Fibroblast of gingiva (primary cell): ENCODE measurements at places on chromosomes 7 and 10.

- peak; percentile 13 for DNase-seq
Observed at GRCh38 chr7:28813243-28813962, 144.7 kb downstream of the TRIL start.

DNA sequence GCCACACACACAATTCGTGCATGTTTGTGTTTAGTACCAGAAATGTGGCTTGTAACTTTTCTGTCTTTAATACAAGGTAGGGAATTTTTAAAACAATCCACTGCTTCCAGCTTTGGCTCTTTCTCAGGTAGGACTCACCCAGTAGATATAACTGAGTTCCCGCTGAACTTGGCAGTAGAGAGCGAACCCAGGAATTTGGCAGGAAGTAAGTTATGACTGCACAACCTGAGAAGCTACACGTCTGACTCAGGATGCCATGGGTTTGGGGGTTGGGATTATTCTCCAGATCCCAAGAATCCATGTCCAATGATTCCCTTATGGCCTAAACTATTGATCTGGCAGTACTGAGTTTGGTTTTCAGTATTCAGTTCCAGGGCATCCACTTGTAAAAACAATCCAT, 499.7 kb downstream of the CALN1 start:
- no peak for DNase-seq

DNA sequence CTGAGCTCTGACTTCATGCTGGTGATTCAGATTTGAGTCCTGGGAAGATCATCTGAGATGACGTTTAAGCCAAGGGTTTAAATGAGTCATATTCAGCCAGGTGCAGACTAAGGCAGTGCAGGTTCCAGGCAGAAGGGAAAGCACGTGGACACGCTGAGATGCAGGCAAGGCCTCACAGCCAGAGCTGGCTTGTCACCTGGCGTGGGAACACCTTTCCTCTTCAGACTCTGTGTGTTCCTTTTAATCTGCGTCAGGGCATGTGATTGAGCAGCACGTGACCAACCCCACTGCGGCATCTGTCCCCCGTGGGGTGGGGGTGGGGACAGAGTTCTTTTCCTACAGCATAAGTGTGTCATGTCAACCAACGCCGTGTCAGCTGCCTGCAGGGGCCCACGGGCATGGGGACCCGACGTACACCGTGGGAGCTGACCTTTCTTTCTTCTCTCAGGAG, 10.7 kb upstream of the IDI2 start:
- no peak for DNase-seq

- peak; percentile 65 for DNase-seq
Observed at GRCh38 chr7:134514663-134515062, 12.7 kb upstream of the AKR1B10 start.

GRCh38 chr7:13551503-13551902, 438.0 kb downstream of the ETV1 start:
- peak; percentile 20 for DNase-seq

DNA sequence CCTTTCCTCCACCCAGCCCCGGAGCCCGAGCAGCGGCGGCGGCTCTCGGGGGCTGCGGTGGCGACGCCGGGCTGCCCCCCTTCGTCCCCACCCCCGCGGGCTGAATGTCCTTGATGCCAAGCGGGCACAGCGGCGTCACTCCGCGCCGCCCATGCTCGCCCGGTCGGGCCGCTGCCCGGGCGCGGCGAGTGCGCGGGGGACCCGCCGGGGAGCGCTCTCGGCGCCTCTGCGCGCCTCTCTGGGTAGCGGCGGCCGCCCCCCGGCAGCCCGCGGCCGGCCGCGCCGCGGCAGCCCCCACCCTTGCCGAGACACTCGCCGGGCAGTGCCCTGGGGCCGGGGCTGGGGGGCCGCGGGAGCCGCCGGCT, 433 bp upstream of the PLXNA4 start:
- DNase-seq = no peak

GRCh38 chr7:144842377-144842851, 6.6 kb upstream of the TPK1 start:
- DNase-seq = peak; percentile 6

GRCh38 chr7:118525020-118525419, 300.5 kb downstream of the ANKRD7 start:
- no peak for DNase-seq

GRCh38 chr10:90862908-90863514, 5.2 kb upstream of the HTR7 start:
- DNase-seq = peak; percentile 34

DNA sequence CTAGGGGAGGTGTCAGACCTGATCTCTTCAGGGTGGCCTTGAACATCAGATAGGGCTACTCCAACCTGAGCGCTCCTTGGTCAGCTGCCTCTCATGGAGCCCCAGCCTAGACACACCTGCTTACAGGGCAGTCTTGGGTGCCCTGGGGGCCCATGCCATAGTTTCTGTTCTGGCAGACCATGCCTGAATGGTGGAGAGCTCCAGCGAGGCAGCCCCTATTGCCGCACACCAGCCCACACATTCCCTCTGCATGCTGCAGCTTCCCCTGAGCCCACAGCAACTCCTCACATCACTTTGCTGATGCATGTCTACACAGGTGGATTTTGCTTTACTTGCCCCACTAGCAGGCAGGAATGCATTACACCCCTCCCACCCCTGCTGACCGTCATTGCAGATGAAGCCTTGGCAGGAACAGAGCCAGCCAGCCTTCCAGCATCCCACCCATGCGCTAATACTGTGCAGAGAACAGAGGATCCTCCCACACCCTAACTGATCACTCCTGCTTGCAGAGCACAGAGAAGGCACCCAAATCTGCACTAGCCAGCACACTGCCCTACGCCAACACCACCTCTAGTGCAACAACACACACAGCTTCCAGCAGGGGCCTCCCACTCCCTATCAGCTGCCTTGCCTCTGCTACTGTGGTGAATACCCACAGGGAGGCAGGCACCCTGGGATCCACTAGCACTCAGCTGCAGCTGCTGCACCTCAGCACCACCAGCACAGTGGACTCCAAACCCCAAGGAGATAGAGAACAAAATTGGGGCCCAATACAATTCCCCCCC, 43.0 kb upstream of the GRM3 start:
- no peak for DNase-seq

GRCh38 chr10:31650010-31650409, 278.6 kb downstream of the ARHGAP12 start:
- peak; percentile 84 for DNase-seq

GRCh38 chr7:117296066-117296465, 26.8 kb downstream of the WNT2 start:
- DNase-seq = no peak

DNA sequence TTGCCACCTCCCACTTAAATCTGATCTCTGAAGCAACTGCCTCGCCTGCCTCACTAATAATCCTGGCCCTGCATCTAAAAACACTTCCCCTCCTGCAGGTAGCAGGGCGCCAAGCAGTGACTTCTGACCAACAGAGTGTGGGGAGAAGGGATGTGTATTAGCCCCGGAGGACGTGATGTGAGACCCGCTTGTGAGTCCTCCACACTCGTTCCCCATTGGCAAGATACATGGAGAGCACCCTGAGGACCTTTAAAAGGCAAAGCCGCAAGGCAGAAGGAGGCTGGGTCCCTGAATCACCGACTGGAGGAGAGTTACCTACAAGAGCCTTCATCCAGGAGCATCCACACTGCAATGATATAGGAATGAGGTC, 6.1 kb upstream of the PILRA start:
- DNase-seq = no peak

DNA sequence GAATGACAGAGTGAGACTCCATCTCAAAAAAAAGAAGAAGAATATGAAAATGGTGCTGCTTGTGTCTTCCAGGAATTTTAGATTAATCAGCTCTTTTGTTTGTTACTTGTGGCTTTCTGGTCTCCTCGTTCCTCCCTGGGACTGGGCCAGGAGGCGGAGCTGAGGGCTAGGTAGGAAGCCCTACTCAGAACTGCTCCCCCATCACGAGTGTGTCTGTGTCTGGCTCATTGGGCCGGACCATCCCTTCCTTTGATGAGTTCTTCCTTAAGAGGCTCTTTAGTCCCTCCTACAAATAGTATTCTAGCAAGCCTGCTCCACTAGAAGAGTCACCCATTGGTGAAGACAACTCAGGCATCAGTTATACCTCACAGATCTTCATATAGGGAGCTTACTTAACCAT, 56.8 kb upstream of the YAE1 start:
- DNase-seq = no peak

DNA sequence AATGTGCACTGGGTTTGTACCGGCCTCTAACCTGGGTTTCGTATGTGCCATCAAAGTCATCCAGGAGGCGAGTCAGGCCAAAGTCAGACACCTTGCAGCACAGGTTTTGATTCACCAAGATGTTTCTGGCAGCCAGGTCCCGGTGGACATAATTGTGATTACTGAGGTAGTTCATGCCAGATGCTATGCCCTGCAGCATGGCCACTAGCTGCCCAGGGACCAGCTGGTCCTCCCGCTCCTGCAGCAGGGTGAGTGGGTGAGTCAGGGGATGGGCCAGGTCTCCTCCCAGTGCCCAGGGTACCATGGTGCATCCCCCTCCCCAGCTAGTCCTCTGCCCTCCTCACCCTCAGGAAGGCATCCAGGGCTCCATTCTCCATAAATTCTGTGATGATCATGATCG, 13.6 kb downstream of the ZYX start:
- DNase-seq = no peak

- peak; percentile 81 for DNase-seq
Observed at GRCh38 chr7:111835066-111835465, 272.8 kb upstream of the IMMP2L start.

- peak; percentile 29 for DNase-seq
Observed at GRCh38 chr10:124157271-124157681, 63.9 kb upstream of the CHST15 start.

DNA sequence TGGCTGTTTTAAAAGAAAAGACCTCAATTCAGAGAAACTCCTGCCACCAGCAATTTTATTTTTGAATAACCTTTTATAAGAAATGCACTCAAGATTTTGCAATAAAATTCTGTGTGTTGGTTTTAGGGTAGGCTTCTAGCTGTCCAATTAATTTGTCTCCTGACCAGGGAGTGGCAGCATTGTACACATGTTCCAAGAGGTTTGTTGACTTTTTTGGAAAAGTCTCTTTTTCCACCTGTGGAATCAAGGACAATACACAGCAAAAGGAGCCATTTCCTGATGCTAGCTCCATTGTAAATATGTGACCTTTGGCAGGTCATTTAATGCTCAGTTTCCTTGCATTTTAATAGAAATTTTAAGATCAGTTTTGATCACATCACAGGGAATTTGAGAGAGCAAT, 1.8 kb downstream of the GIMAP5 start:
- no peak for DNase-seq

- peak; percentile 38 for DNase-seq
Observed at GRCh38 chr7:46210467-46210866, 289.4 kb upstream of the IGFBP3 start.

- DNase-seq = no peak
Observed at GRCh38 chr7:93574646-93575554, at the start of gene CALCR. Gene CALCR (minus strand): TSS chr7:93574724. CDS start chr7:93486981, 87,743 bp downstream.

DNA sequence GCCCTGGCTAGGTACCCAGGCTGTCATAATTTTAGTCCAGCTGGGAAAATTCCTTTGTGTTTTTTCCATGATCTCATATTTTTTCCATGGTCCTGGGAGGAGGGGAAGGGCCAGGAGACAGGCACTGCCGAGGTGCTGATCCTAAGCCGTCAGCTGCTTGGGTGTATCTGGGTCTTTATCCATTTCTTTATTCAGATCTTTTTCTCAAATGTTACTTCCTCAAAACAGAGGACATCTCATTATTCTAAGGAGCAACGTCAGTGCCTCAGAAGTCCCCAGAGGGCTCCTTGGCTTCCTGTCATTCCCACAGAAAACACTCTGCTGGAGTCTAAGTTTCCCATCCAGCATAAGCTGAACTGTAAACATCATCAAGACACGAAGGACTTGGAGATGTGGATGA, 2.8 kb upstream of the OR6V1 start:
- peak; percentile 59 for DNase-seq

- DNase-seq = no peak
Observed at GRCh38 chr7:129052441-129052840, 2.5 kb downstream of the TNPO3 start.

GRCh38 chr7:102834466-102834865, 78.3 kb upstream of the LRRC17 start:
- DNase-seq = no peak

- DNase-seq = peak; percentile 45
Observed at GRCh38 chr10:60384011-60384410, 5.7 kb downstream of the ANK3 start.

- no peak for DNase-seq
Observed at GRCh38 chr10:110841767-110842267, 29.9 kb upstream of the PDCD4 start.

DNA sequence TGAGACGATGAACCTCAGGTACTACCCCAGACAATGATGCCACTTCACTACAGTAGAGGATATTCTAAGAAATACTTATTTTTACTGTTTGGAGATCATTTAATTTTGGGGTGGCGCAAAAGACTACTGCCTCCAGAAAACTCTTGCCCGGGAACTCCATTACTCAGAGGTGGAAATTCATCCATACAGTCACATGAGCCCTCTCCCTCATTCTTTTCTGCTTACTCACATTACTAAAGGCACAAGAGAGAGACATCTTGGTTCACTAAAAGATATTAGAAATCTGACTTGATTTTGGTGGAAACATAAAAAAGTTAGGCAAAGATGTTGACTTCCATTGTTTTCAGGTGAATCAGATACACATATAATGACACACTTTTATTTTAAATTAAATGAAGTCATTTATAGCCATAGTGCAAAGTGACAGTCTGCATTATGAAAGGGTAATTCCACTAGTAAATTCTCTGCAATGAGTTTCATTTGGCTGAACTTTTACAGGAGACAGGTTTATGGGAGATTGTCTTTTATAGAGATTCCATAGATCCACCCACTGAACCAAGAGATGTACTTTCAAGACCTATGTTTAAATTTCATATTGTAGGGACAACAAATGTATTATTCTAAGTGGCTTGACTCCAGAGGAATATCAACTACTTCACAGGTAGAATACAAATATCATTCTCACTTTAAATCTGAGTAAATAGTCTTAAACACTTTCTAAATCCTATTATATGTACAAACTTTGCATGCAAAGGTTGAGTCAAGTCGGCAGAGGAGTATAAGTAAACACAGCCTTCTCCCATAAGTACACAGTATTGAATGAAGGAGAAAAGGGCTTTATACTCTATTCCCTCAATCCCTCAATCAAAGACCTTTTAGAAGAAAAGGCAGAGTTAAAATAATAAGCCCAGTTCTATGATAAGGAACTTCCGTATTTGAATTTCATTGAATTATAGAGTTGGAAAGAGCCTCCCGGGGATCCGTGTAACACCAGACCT, 18.8 kb downstream of the NEBL start:
- DNase-seq = peak; percentile 15
